ENCODE measurements at places on chromosomes 2 and 18.

DNA sequence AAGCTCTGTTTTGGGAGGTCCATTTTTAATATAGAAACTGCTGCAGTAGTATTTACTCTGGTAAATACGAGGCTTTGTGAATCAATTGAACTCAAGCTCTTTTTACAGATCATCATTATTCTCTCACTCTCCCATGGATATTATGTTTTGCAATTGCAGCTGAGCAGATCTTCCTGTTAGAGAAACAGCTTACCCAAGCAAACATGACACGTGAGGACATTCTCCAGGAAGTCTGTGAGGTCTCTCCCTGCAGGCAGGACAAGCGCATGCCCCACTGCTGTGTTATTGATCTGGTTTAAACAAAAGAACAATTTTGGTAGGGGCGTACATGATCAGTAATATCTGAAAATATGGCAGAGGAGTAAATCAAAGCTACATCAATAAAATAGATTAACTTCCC, 72.1 kb downstream of the COL6A3 start:
- no peak for DNase-seq

GRCh38 chr2:231364961-231365810, 30.3 kb upstream of the B3GNT7 start:
- DNase-seq = no peak

DNA sequence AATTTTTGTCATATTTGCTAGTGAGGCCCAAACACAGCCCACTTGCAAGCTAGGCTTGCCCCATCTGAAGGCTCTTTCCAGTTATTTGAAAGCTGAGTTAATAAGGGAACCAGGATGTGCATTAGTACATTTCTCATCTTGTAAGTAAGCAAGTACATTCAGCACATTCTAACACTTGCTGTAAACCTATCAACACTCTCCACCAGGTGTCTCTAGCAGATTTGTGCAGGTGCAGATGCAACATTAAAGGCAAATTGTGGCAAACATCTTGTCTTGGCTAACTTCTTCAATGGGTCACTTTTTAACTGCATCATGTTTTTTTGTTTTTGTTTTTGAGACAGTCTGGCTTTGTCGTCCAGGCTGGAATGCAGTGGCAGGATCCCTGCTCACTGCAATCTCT, 25.3 kb upstream of the MFSD6 start:
- peak; percentile 31 for DNase-seq

- DNase-seq = no peak
These were observed 232.2 kb downstream of the TRIB2 start for GRCh38 chr2:12948961-12949353.

GRCh38 chr2:152558158-152558984, 158.9 kb downstream of the PRPF40A start:
- no peak for DNase-seq

DNA sequence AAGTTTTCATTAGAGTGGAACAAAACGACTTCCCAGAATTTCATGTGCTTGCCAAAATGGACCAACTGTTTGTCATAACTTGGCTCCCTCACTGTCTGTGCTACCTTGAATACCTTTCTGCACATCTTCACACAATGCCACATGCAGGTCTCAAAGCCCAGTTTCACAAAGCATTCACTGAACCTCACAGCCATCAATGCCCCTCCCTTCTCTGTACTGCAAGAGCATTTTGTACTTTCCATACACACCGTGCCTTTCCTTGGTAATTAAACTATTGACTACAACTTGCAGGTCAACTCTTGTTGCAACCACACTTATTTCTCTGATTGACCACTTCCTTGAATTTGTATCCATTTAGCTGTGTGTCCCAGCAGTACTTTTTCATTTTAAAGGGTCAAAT, 50.5 kb downstream of the PAX3 start:
- DNase-seq = no peak

DNA sequence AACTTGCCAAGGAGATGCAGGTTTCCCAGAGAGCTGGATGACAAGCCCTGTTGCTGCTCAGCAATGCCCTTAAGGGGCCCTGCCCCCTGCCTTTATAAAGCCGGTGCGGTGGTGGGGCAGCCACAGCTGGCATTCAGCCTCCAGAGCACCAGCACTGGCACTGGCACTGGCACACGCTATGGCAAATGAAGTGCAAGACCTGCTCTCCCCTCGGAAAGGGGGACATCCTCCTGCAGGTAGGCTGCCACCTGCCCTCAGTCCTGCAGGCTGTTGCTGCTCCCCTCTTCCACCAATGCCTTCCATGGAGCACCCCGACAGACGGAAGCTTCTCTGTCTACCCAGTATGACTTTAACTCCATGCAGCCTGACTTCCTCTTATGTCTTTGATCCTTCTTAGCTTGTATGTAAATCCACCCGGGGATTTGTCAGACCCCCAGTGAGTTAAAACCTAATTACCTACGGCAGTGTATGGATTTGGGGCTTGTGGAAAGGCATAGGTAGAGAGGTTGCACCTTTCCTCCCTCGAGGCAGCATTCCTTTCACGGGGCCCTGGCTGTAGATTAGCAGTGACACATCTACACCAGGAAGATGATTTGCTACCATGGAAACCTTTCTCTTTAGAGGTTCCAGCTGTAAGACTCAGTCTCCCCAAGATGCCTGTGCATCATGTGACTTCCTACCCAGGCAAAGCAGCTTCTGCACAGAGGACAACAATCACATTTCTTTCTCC, at the start of gene DAPL1:
DAPL1 (plus strand) TSS at position 123 of the 730 bp plus-strand sequence; CDS start at position 179, 56 bp downstream.
- DNase-seq = no peak

DNA sequence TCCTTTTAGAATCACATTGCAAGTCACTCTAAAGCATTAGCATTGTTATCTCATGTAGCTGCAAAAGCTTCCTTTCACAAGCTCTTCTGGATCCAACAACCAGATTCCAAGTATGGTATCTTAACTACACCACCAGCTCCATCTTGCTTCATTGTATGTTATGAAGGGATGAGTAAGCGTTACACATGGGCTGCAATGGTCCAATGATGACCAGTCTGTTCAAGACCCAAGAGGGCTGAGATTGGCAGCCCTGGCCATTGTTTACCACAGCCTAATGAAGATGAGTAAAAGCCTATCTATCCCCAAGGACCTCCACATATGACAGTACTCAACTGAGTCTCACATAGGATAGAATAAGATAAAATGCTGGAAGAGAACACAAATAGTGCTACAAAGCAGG, 6.3 kb downstream of the CFLAR start:
- DNase-seq = no peak

DNA sequence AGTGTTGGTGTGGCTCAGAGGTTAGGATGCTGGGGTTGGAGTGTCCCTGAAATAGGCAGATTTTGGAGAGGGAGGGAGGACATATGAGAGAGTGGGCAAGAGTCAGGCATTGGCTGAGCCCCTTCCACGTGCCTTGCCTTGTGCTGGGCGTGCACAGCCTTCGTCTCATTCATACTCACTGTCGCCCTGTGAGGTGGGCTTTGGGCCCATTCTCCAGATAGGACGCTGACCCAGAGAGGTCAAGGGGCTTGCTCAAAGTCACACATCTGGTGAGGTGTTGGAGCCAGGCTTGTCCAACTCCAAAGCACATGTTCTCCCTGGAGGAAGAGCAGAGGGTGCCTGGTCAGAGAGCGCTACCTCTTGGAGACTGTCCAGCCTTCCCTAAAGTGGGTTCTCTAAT, 166.8 kb downstream of the DYSF start:
- DNase-seq = no peak

DNA sequence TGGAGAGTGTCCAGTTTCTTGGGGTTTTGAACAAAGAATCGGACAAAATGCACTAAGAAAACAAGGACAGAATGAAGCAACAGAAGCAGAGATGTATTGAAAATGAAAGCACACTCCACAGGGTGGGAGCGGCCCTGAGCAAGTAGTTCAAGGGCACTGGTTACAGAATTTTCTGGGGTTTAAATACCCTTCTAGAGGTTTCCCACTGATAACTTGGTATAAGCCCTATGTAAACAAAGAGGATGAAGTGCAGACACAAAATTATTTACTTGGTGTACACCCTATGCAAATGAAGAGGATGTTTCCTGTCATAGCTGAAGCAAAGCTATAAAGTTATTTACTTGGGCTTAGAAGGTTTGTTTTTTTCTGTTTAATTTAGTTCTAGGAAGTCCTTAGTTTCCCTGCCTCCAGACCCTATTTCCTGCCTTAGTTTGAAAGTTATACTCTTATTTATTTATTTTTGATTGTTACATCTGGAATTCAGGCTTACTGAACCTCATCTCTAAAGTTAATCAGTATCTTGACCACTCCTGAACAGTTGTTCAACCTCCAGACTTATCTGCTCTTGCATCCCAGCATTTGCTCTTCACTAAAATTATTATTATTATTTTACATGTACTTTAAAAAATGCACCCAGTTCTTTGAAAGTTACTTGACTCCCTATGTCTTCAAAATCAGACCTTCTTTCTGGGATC, 193.5 kb downstream of the SPP2 start:
- DNase-seq = no peak

DNA sequence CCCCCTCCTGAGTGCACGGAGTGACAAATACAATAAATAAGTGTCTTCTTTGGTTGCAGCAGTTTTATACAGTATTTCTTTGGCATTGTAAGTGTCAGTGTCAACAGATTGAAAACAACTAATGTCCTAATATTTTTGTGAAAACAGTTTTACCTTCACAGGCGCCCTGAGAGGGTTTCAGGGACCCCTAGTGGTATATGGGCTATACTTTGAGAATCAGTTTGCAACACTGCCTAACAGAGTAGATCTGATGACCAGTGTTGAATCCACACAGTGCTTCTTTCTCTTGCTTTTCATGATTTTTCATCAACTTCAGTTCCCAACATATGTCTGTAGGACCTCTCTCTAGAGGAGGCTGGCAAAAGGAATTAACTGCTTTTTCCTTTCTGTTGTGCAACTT, 162.2 kb downstream of the PRPF40A start:
- DNase-seq = no peak

DNA sequence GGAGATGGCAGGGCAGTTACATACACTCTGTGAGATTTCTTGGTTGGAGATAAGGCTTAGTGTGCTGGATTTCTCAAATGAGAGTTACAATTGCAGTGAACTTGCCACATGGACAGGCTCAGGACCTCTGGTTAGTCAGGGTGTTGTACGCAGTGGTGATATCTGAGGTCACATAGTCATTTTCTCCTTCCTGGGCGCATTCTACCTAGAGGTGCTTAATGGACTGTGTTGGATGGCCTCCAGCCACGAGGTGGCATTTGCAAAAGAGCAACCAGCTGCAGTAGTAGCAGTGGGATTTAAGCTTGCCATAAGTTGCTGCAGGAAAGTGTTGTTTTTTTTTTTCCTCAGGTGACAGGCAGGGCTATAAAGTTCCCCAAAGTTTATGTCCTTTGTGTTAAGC, 173.8 kb upstream of the TMEM200C start:
- DNase-seq = no peak

Data from CD4-positive, alpha-beta T cell treated with Interferon alpha-2 for 1 hour (primary cell).